ENCODE measurements at places on chromosomes 6 and 20. TPM values are rescaled to one million over a fixed set of nuclear protein-coding genes. Genes with fewer than 3 reads are reported as not detected.

Gene EEF1E1
- total RNA-seq: 24.0 TPM

Gene TCF21
- total RNA-seq: not detected

Gene LTB
- total RNA-seq: 0.31 TPM

Gene VGLL2
- total RNA-seq: not detected

All from occipital lobe (tissue), 3 donors.